Upper lobe of left lung (tissue), 6 donors: ENCODE measurements at places on chromosomes 16 and 17. TPM values are rescaled to one million over a fixed set of nuclear protein-coding genes. Genes with fewer than 3 reads are reported as not detected.

Gene HEATR9
- total RNA-seq: not detected

DNA sequence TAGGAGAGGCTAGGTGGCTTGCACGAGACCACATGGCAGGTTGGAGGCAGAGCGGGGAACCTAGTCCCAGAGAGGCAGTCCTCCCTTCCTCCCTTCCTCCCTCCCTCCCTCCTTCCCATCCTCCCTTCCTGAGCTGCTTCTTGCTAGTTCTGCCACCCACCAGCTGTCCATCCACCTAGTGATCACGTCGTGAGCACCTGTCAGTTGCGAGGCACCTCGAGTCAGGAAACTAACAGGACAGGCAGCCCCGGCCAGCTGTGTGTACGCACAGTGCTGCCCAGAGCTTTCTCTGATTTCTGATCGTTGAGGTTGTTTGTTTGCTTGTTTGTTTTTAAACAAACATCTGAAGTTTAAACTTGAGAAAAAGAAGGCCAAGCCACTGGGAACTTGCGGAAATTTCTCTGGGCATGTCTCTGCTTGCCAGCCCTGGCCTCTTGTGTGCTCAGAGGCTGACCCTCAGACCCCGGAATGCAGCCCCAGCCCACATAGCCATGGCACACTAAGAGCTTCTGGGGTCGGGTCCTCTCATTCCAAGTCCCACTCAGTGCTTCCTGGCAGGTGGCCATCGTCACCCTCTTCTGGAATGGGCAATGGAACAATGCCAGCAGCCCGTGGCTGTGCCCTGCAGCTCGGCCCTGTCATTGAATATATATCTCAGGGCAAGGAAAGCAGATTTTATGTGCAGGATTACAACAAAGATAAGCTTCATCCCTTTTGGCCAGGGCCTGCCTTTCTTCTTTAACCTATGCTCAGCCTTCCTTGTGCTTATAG, 174.0 kb downstream of the KATNIP start:
- H3K4me1 ChIP-seq: peaks cover 7% of the 10 kb centered on the region
- H3K27me3 ChIP-seq: no peaks in the 10 kb centered on the region
- H3K36me3 ChIP-seq: no peaks in the 10 kb centered on the region
- no peak overlapping the region for H3K27ac ChIP-seq
- H3K4me3 ChIP-seq: no peak overlapping the region

Gene CRISPLD2
- 30.2 TPM for total RNA-seq

Gene DECR2
- total RNA-seq: 20.6 TPM

Gene NLRC5
- total RNA-seq: 117 TPM

GRCh38 chr16:57640612-57641011, 12.2 kb downstream of the ADGRG1 start:
- no peaks in the 10 kb centered on the region for H3K36me3 ChIP-seq
- no peak overlapping the region for H3K4me3 ChIP-seq
- no peaks in the 10 kb centered on the region for H3K27me3 ChIP-seq

Gene TMEM235
- not detected for total RNA-seq

- peaks cover 58% of the 10 kb centered on the region for H3K4me1 ChIP-seq
- no peak overlapping the region for H3K4me3 ChIP-seq
- DNase-seq: no peak
- H3K36me3 ChIP-seq: no peaks in the 10 kb centered on the region
- no peak overlapping the region for H3K27ac ChIP-seq
Measured at GRCh38 chr16:48560692-48561091, 49.3 kb downstream of the N4BP1 start.

Gene IGFALS
- 8.1 TPM for total RNA-seq
